ENCODE measurements at places on chromosomes 2 and 18.

- DNase-seq: no peak
Measured at GRCh38 chr2:118102433-118103082, 14.3 kb downstream of the INSIG2 start.

DNA sequence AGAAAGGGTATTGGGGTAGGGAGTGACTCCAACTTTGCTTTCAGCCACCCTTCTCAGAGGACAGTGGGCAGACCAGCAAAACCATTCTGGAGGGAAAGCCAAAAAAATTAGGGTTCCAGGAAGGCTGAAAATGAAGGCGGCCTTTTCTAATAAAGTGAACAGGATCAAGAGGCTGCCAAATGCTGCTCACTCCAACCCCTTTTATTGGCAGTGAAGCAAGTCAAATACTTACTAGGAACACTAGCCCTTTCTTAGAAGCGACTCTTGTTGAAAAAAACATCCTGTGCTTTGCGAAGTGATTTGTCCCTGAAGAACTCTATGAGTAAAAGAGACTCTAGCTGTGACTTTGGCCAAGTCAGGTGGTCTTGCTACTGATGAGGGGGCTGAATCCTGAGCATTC, 83.6 kb upstream of the CYP1B1 start:
- no peak for DNase-seq

DNA sequence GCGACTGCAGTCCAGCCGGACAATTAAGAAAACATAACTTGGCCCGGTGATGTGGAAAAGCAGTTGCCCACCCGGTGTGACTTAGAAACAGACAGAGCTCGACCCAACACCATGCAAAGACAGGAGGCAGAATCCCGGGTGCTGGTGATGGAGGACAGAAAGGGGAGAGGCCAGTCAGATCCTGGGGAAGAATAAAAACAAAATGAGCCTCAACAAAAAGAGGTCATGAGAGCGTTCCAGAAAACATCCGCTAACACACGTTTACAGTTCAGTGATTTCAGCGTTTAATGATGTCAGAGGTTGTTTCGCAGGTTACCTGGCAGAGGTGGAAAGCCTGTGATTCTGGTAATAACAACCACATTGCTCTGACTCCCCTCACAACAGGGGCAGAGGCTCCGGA, 111.9 kb downstream of the OSR1 start:
- DNase-seq: no peak

DNA sequence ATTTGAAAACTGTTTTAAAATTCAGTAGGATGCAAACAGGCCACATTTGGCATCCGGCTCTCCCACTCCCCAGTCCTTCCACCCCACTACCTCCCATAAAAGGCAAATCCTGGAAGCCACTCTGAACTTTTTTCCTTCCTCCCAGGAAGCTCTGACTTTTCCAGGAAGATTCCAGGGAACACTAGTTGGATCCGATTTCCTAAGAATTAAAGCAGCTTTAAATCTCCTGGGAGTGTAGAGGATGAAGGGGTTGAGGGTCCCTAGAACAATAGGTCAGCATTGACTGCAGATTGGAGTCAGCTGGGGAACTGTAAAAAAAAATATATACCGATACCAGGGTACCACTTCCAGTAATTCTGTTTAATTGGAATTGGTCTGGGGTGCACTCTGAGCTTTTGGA, 76.9 kb downstream of the CRIM1 start:
- DNase-seq: no peak

- no peak for DNase-seq
Measured at GRCh38 chr2:30631051-30631671, 176.1 kb downstream of the CAPN13 start.

- no peak for DNase-seq
Measured at GRCh38 chr2:102230410-102230909, 43.6 kb downstream of the IL1RL2 start.

DNA sequence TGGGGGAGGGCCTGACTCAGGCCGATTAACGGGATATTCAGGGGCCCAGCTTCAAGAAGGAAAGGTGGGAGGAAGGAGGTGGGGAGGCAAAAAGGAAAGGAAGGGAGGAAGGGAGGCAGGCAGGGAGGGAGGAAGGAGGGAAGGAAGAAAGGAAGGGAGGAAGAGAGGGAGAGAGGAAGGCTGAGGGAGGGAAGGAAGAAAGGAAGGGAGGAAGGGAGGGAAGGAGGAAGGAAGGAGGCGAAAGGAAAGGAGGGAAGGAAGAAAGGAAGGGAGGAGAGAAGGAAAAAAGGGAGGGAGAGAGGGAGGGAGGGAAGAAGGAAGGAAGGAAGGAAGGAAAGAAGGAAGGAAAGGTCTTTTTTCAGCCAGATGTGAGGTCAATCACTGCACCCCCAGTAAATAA, 85.3 kb downstream of the C1QL2 start:
- no peak for DNase-seq

DNA sequence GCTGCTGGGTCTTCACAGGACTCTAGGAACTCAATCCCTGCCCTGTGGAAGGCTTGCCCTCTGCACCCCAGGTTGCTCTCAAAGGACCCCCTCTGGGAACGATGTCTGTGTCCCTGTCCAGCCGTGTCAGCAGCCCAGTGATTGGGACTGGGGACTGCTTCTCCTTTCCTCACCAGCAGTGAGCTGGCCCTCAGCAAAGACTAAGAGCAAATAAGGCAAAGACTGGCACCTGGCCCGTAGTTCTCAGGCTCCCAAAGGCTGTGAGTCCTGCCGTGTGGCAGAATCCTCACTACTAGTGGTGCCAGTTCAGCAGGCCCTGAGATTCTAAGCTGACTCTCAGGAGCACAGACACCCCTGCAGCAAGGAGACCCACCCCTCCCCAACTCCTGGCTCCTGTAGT, 47.8 kb downstream of the TMEM163 start:
- DNase-seq: no peak

- DNase-seq: no peak
Measured at GRCh38 chr2:50535971-50536759, 495.8 kb downstream of the NRXN1 start.

DNA sequence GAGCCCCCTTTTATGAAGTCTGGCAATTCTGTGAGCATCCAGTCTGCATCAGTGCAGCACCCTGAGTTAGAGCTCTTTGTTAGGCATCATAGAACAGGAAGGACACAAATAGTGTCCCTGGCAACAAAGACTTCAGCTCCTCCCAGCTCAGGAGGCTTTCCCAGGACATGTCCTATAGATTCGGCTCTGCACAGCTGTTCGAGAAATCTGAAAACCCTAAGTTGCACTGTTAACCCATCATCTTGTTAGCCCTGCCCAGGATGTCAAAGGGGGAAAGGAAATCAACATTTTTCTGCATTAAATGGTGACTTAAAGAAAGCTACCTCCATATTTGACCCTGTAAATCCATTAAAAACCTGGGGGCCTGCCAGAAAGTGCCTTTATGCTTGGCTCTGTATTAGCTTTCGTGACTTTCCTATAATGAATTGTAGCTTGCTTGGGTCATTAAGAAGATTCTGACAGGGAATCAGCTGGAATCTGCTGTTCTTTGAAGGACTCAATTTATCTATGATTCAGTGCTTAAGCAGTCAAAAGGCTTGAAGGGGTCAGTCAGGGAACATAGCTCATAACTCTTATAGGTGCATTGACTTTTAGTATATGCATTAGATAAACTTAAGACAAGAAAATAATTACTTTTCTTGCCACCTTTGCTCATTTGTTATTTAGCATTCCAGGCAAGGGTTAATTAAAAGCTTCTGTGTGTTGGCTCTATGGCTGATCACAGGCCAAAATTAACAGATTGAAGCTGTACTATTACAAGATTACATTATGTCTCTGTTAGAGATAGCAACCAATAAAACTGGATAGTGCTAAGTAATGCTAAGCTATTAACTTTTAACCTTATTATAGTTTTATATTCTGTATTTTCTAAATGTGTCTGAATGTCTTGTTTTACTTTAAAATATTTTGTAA, 20.6 kb downstream of the ERMN start:
- no peak for DNase-seq

DNA sequence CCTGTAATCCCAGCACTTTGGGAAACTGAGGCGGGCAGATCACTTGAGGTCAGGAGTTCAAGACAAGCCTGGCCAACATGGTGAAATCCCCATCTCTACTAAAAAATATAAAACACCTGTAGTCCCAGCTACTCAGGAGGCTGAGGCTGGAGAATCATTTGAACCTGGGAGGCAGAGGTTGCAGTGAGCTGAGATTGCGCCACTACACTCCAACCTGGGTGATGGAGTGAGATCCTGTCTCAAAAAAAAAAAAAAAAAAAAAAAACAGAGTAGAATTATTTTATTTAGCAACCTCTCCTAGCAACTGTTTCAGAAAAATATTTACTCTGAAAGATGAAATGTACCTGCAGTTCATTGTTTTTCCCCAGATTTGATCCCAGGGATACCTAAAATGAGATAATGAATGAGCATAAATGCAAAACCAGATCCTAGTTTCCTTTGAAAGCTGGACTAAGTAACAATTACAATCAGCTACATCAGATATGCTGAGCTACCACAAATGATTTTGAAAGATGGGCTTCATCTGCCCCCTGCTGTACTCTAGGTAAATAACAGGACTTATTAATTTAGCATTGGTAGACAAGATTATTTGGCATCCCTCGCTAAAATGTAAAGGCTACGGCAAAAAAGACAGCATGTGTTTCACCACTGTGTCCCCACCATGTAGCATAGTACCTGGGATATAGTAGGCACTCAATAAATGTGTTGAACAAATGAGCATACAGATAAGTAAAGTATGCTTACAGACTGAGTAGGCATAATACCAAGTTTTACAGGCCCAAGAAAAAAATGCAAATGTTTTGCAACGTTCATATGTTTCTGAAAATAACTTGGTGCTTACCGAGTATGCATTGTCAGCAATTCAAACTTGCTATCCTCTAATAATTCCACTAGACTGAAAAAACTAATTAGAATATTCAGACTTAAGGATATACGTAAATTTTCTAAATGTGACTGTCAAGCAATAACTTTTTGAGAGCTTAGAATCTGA, 102.5 kb downstream of the ATL2 start:
- DNase-seq: peak; percentile 30

DNA sequence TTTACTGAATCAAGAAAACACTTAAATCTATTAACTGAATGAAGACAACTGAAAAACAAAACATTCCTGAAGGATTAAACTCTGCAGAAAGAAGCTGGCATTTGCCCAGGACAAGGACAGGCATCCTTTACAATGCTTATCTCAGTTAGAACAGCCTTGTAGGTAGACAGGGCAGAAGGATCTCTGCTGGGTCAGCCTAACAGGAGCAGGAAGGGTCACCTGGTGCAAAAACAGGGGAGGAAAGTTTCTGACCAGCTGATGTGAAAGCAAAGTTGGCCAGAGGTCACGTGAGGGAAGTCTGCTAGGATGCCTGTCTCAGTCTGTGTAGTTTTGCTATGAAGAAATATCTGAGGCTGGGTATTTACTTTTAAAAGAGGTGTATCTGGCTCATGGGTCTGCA, 348.6 kb downstream of the ANAPC1 start:
- DNase-seq: peak; percentile 19

DNA sequence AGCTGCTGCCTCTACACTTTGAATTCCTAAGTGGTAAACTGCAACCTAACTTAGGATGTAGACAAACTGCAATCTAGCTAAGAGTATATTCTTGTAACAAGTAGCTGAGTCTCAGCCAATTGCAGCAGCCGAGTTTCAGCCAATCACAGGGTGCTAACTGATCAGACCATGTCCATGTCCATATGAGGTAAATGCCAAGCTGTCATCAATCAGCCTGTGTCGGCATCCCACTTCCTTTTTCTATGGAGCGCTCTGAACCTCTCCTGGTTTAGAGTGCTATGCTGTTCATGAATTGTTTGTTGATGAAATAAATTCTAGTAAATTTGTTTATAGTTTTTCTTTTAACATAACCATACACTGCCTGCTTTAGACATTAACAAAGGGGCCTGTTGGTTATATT, 408.8 kb downstream of the NBAS start:
- no peak for DNase-seq

DNA sequence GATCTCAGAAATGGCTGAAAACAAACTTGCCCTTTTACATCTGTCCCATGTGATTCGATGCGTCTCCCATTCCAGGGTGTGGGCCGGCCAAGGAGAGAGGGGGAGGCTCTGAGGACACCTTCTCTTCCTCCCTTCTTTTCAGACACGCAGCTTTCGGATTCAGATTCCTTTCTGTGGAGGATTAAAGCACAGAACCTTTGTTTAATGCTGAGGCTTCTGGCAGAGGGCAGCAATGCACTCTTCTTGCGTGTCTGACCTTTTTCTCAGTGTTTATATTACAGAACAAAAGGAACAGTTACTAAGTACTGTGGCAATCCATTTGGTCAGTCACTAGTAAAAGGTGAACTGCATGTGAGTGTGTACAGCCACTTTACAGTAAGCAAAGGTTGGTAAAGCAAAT, 268.9 kb upstream of the CCDC68 start:
- no peak for DNase-seq

- DNase-seq: no peak
Measured at GRCh38 chr2:211103989-211104388, 547.6 kb downstream of the CPS1 start.

- peak; percentile 82 for DNase-seq
Measured at GRCh38 chr2:73823916-73824523, 4.7 kb upstream of the STAMBP start.

DNA sequence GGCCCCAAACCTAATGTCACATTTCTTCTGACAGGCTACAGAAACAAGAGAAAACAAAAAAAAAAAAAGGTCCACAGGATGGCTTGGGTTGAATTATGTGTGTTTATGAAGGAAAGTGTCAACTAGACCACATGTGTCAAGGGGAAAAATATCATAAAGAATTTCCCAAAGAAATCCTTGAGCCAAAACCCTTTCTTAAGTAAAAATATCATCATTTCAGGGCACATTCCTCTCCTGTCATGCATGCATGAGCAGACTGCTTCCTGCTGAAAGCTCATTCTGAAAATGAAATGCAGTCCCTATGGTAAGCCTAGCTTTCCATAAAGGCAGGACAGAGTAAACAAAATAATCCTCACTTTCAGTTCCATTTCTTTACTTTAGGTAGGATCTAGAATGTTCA, 85.7 kb upstream of the RBBP8 start:
- no peak for DNase-seq

DNA sequence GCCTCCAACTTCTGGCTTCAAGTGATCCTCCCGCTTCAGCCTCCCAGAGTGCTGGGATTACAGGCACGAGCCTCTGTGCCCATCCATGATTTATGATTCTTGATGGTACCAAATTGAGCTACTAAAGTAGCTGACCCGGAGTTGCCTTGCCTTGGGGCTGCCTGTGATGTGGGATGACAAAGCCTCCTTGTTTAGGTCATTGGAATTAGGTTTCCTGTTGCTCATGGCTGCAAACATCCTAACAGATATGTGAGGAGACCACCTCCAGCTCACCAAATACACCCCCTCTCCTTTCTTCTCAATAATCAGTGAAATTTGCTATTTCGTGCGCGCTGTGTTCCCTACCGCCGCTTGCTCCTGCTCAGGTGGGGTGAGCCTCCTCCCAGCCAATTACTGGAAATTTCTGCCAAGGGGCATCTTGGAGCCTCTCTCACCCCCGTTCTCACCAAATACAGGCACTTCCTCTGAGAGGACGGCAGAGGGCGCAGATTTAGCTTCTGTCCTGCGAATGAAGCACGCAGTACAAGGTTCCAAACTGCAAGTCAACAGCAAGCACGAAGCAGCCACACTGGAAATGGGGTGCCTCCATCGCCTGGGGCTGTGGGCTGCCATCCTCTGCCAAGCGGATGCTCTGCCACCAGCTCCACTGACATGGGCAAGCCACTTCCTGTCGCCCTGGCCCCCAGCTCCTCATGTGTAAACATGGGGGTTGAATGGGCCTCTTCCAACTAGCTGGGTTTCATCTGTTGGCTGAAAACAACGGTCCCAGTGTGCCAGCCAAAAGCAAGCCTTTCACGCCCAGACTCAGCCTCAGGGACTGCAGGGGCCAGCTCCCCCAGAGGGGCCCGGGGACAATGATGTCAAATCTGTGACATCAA, 71.7 kb downstream of the NCAPH start:
- DNase-seq: peak; percentile 66

Data from hematopoietic multipotent progenitor cell treated with erythropoietin and hydrocortisone succinate and interleukin-3 and kit ligand, for 17 days (in vitro differentiated cells).